ENCODE measurements at places on chromosomes 5 and 9.

GRCh38 chr9:133154097-133154989 lies 9.4 kb downstream of the GBGT1 start:
- DNase-seq, result no peak

GRCh38 chr5:10760096-10760920 lies 726 bp downstream of the DAP start:
- peak; percentile 73 for DNase-seq

- peak; percentile 42 for DNase-seq
These were observed 56.1 kb downstream of the IRX2 start for GRCh38 chr5:2695200-2695891.

- DNase-seq, result peak; percentile 97
These were observed 184.8 kb downstream of the PBX3 start for GRCh38 chr9:125932012-125932411.

GRCh38 chr9:17578911-17579793 lies at the start of gene SH3GL2:
Gene SH3GL2 (plus strand): TSS chr9:17579066.
- peak; percentile 12 for DNase-seq

DNA sequence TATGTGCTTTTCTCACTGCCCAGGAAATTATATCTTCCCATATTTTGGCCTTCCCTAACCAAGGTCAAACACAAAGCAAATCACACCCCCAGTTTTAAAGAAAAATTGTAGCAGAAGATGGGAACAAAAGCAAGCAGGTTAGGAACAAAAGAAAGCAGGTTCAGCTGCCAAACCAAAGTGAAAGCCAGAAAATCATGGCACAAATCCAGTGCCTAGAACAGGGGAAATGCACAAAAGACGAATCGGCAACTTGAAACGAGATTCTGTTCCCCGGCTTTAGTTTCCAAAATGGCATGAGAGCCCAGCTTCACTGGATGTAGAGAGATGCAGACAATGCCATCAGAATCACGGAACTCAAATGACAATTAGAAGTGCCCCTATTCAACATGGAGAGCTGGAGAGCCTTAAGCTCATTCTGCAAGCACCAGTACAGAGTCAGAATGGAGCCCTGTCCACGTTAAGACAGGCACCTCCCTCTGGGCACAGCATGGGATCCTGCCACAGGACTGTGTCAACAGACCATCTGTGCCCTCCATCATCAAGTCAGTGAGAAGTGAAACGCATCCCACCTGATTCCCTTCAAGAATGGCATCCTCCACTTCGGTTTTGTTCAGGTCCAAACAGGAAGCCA lies 13.8 kb downstream of the DNAH5 start:
- no peak for DNase-seq

DNA sequence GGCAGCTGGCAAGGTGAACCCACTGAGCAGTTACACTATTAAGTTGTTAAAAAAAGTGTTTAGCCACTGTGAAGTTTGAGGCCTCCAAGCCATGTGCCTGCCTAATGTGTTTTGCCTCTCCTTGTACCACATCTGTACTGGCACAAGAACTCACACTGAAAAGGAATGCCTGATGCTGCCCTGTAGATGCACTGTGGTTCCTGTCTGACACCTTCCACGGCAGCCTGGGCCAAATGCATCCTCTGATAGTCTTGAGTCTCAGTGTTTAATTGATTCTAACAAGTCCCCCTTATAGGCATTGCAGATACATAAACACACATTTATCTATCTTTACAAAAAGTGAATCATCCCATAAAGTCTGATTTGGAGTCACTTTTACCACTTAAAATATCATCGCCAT lies 169.9 kb downstream of the TTC39B start:
- DNase-seq, result no peak

- DNase-seq, result no peak
These were observed 10.6 kb downstream of the DELE1 start for GRCh38 chr5:141934099-141934844.

DNA sequence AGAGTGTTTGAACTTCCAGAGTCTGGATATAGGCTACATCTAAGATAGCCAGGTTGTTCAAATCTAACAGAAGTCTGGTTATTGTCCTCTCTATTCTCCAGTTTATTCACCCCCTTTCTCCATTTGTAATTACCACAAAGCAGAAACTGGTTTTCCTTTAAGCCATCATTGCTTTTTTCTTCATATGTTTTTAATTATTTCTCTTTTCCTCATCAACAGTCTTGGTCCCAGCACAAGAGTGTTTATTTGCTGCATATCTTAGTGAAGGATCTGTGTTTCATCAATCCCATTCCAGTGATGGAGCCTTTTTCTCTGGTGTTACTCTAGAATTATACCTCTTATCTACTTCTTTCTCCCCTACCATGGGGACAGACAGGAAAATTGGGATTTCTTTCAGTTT lies 142.2 kb downstream of the CAMK4 start:
- no peak for DNase-seq

GRCh38 chr5:33153831-33154230 lies 286.9 kb upstream of the TARS1 start:
- DNase-seq, result no peak

- DNase-seq, result no peak
These were observed 18.1 kb downstream of the HMCN2 start for GRCh38 chr9:130283539-130284248.

- DNase-seq, result no peak
These were observed 291.5 kb downstream of the ARRDC3 start for GRCh38 chr5:91091471-91092234.

DNA sequence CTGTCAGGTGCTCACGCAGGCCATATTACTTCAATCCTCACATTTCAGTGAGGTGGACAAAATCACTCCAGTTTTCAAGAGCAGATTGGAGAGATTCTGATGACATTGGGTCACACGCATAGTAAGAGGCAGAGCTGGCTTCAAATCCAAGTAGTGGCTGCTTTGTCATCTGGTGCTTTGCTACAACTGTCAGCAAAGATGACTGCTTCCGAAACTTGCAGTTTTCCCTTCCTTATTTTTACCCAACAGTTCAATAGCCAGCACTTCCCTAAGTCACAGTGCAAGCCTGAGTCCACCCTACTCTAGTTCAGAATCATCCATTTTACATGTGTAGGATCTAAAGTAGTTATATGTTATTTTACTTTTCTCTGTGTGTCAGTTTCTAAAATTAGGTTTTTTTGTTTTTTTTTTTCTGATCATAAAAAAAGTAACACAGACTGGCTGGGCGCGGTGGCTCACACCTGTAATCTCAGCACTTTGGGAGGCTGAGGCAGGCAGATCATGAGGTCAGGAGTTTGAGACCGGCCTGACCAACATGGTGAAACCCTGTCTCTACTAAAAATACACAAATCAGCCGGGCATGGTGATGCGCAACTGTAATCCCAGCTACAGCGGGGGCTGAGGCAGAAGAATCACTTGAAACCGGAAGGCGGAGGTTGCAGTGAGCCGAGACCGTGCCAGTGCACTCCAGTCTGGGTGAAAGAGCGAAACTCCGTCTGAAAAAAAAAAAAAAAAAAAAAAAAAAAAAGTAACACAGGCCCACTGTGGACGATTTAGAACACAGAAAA lies 49.6 kb downstream of the ANKDD1B start:
- DNase-seq, result no peak

- DNase-seq, result no peak
These were observed 384.8 kb upstream of the PCSK5 start for GRCh38 chr9:75505654-75506053.

GRCh38 chr5:124131466-124131865 lies 615.0 kb downstream of the ZNF608 start:
- DNase-seq, result no peak

- no peak for DNase-seq
These were observed 9.1 kb downstream of the EGFL7 start for GRCh38 chr9:136671646-136672430.

DNA sequence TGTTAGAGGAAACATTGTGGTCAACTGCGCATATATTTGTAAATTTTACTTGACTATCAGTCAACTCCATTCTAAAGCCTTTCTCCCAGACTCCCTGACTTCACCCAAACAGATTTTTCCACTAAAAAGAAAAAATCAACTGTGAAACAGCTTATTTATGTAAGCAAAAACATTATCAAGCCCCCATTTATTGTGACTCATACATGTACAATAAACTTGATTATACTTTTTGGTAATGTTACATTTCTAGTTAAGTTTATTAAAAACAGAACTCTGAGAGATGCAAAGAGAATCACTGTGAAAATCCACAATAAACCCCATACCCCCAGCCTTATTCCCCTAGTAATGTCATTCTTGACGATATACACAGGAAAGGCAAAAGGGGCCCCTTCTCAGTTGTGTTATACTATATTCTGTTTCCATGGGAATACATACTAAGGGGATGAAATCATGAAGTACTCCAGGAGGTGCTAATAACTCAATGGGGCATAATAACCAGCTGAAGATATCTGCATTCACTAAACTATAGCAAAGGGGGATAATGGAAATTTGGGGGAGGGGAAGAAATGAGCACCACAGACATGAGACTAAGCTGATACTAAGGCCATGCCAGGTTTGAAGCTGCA lies 616.0 kb downstream of the ACTL7B start:
- DNase-seq, result peak; percentile 55

GRCh38 chr5:158838781-158839180 lies 260.9 kb downstream of the EBF1 start:
- DNase-seq, result no peak

DNA sequence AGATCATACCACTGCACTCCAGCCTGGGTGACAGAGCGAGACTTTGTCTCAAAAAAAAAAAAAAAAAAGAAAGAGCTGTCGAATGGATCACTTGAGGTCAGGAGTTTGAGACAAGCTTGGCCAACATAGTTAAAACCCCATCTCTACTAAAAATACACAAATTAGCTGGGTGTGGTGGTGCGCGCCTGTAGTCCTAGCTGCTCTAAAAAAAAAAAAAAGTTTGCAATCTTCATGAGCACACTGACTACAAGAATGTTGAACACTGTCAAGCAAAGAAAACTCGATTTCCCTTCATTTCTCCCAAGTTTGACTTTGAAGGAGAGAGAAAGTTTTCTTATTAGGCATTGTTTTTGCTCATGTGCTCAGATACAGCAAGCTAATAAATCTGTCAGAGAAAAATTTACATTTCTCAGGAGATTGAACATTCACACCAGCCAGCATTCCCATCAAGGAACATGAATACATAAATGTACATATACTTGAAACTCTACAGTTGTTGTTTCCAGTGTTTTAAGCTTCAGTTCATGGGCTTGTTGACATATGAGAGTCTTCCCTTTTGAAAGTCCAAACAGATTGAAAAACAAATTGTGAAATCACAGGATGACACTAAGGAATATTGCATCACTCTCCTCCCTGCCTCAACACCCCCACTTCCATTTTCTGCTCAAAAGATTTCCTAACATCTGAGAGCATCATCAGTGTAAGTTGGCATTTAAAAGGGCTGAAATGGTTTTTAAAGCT lies 81.8 kb downstream of the ARRDC3 start:
- DNase-seq, result no peak

DNA sequence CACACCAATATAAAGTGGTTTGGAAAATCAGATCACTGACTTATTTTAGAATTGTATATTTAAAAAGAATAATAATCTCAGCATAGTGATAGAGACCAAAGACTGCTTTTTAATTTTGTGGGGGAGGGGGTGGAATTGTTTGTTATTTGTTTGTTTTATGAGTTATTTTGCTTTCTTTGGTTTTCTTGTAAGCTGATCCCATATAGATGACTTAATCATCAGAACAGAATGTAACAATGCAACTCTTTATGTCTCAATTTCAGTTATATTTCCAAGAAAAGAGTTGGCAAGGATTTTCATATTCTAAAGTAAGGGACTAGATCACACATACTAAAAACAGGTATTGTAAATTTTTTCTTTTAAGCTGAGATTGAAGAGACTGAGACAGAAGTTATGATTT lies 984.9 kb downstream of the TLE4 start:
- DNase-seq, result no peak

- no peak for DNase-seq
These were observed 20.3 kb upstream of the TTC33 start for GRCh38 chr5:40775846-40776657.

All from fibroblast of skin of scalp (primary cell).